ENCODE measurements at places on chromosomes 2 and 18.

- no peak for DNase-seq
Measured at GRCh38 chr2:216829533-216829932, 30.3 kb downstream of the TNP1 start.

DNA sequence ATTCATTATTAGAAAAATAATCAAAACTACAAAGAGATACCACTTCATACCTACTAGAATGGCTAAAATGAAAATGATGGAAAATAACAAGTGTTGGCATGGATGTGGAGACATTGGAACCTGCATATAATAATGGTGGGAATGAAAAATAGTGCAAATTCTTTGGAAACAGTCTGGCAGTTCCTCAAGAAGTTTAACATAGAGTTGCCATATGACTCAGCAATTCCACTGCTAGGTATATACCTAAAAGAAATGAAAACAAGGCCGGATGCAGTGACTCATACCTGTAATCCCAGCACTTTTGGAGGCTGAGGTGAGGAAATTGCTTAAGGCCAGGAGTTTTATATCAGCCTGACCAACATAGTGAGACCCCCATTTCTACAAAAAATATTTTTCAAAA is 41.6 kb upstream of the ACYP2 start:
- DNase-seq, result no peak

GRCh38 chr18:45828917-45829811 is 3.7 kb downstream of the SIGLEC15 start:
- DNase-seq, result no peak

- DNase-seq, result no peak
Measured at GRCh38 chr2:46804794-46805193, 110.8 kb downstream of the MCFD2 start.

GRCh38 chr18:47577520-47577919 is 326.1 kb upstream of the SKOR2 start:
- DNase-seq, result no peak
